ENCODE measurements at places on chromosomes 5 and 9. TPM values are rescaled to one million over a fixed set of nuclear protein-coding genes. Genes with fewer than 3 reads are reported as not detected.

Gene ARHGEF39
- 1.2 TPM for total RNA-seq

DNA sequence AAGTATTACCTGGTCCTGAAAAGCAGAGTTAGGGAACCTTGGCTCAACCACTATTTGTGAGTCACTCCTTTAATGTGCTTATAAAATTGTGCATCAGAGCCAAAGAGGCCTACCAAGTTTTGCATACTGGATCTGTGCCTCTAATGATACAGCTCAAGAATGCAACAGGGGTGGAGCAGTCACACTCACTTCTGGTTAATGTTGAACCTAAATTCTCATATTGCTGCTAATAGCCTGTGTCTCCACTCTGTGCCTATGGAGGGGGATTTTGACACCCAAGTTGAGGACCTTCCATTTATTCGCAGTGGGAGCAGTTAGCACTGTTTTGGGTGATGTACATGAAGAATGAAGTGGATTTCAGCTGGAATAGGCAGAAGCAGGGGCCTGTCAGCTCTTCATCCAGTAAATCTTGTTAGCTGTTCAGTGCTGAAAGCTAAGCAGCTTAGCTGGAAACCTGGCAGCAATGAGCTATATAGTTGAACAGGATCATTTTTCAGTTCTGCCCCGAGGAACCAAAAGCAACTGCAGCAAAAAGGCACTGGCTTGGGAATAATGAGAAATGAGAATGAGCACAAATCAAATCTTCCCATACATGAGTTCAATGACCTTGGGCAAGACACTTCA is 9.7 kb downstream of the SH3TC2 start:
- no peak for DNase-seq

- DNase-seq, result no peak
These were observed 44.1 kb downstream of the C5orf15 start for GRCh38 chr5:133924221-133924920.

Gene LCP2
- total RNA-seq, result 25.5 TPM

Gene IGFBPL1
- not detected for total RNA-seq

- no peak for DNase-seq
These were observed 234.1 kb upstream of the DAB2 start for GRCh38 chr5:39658866-39659265.

DNA sequence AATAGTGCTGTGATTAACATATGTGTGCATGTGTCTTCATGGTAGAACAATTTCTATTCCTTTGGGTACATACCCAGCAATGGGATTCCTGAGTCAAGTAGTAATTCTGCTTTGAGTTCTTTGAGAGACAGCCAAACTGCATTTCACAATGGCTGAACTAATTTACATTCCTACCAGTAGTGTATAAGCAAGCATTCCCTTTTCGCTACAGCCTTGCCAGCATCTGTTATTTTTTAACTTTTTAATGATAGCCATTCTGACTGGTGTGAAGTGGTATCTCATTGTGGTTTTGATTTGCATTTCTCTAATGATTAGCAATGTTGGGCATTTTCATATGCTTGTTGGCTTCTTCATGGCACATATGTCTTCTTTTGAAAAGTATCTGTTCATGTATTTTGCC is 308.5 kb downstream of the ARRDC3 start:
- DNase-seq, result no peak

- no peak for DNase-seq
These were observed 133.3 kb upstream of the C6 start for GRCh38 chr5:41346609-41347008.

DNA sequence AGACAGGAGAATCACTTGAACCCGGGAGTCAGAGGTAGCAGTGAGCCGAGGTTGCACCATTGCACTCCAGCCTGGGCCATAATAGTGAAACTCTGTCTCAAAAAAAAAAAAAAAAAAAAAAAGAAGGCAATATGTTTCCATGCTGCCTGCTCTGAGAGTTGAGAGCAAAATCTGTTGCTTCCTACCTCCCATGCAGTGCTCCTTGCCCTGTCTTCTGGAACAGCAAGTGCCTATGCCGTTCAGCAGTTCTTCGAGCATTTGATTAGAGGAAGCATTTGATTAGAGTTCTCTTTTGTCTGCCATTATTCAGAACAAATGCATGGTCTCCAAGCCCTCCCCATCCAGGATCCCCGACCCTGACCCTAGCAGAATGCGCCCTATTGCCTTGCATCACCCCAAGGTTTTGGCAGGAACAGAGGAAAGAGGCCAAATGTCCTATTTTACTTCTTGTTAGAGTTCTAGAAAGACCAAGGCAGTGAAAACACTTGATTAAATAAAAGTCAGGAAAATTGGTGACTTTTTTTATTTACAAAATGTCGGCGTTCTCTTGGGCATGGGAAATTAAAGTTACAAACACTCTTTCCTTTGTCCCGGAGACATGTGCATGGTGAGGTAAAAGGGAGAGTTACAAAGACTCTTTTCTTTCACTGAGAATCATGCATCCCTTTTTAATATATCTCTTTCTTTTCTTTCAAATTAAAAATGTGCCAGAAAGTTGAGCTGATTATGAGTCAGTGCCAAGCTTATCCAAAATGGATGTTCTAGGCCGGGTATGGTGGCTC is 27.8 kb upstream of the FSD1L start:
- DNase-seq, result no peak

Gene SPRY4
- total RNA-seq, result 13.5 TPM

- DNase-seq, result no peak
These were observed 22.1 kb upstream of the GALNT10 start for GRCh38 chr5:154168395-154168794.

GRCh38 chr5:122404018-122404417 is 92.0 kb downstream of the SNCAIP start:
- DNase-seq, result no peak

DNA sequence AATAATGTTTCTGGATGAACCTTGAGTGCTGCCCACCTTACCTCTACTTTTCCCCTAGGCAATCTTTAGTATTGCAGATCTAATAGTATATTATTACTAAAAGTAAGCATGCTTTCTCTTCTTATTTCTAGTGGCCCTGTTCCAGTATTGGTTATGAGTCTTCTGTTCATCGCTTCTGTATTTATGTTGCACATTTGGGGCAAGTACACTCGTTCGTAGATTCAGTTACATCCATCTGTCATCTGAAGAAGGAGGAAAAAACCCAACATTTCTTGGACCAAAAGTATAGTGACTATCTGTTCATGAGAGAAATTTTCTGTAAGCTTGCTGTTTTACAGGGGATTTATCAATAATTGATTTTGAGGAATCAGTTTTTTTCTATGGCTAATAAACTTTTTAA is 8.1 kb downstream of the SEC61B start:
- no peak for DNase-seq

Gene ABO
- total RNA-seq, result 17.2 TPM

- no peak for DNase-seq
These were observed 240.1 kb downstream of the DNAH5 start for GRCh38 chr5:13704396-13704795.

DNA sequence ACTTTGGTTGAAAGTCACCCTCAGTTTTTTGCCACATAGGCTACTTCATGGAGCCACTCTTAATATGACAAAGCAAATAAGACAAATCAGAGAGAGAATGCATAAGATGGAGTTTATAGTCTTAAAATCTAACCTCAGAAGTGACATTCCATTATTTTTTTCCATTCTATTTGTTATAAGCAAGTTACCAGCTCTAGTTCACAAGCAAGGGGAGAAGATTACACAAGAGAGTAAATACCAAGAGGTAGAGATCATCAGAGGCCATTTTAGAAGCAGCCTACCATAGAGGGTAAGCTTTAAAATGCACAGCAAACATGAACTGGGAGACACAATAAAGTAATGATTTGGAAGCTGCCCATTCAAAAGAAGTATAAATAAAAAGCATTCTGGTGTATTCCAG is 651.3 kb upstream of the MEF2C start:
- no peak for DNase-seq

GRCh38 chr9:136624184-136624951 is 38.3 kb upstream of the EGFL7 start:
- no peak for DNase-seq

- DNase-seq, result no peak
These were observed 581.4 kb upstream of the PTPRD start for GRCh38 chr9:11194246-11194645.

DNA sequence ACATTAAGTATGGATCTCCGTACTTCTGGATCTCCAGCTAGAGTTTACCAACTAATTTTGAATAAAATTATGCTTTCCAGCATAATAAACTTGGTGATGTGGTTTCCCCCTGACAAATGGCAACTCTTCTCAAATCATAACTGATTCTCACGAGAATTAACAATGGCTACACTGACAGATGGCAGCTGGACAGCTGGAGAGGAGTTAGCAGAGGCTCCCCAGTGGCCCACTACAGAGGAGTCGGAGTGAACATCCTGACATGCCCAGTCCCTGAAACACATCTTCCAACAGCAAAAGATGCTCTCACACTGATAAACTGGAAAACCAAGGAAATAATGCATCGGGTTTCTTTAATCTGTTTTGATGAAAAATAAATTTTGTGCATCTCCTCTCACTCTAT is 239.6 kb downstream of the MAN2A1 start:
- DNase-seq, result no peak

DNA sequence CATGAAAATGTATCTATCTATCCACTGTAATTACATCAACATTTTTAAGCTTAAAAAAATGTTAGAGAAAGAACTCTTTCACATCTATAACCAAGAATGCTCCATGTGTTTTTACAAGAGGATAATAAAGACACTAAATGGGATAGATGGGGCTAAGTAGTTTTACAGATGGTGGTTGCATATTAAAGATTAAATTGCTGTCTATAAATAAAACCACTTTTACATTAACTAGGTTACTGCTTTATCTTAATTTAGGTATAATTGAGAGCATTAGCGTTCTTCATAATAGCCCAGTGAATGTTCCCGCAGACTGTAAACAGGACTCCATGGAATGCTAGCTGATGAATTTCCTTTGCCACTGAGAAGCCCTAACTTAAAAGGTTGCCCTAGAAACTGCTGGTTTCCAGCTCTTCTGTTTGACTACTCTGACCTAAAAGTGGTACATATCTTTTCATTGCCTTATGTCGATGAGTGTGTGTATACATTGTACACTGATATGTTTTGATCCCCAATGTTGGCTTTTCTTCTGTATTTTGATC is 117.9 kb downstream of the SGCD start:
- no peak for DNase-seq

- DNase-seq, result no peak
These were observed 84.9 kb downstream of the GNA14 start for GRCh38 chr9:77563174-77563573.

Gene NME5
- total RNA-seq, result not detected

Gene KCNIP1
- not detected for total RNA-seq

DNA sequence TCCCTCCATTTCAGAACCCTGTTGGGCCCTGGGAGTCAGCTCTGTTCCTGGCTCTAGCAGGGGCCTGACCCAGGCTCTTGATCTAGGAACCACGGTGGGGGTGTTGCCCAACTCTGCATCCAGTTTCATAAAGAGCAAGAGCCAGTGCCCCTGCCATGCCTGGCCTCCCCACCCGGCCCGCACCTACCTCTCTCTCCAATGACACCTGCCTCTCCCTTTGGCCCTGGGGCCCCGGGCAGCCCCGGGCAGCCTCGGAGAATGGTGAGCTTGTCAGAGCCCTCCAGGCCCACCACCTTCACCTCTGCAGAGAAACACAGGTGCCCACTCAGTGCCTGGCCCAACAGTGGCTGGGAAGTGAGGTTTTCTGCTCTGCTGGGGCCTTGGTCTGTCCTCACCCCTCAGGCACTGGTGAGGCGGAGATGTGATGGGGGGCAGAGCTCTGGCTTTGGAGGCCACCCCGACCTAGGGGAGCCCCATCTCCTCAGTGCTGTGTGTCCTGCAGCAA is 1.5 kb downstream of the FCN1 start:
- no peak for DNase-seq

GRCh38 chr5:26492906-26493459 is 545.4 kb downstream of the CDH9 start:
- DNase-seq, result no peak

- no peak for DNase-seq
These were observed 123.5 kb upstream of the SARDH start for GRCh38 chr9:133861692-133862091.

DNA sequence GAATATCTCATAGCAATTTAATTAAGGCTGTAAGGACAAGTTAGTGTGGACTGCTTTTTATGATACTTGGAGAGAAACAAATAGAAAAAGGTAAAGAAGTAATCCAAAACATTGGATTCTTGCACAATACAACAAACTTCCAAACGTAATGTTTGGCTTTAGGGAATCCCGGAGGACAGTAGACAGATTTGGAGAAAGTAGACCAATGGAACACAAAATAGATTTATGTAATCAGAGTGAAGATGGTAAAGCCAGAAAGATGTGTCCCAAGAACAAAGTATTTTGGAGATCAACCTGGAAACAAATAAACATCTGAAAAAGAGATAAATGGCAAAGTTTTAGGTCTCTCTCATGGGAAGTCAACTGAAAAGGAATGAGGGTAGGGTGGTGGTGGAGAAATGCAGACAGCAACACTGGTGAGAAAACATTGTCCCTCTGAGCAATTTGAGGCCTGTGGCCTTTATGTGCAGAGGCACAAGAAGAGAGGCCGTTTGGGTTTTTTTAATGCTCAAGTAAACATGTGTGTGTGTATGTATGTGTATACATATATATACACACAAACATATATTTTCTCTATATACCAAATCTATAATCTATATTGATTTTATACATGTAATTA is 620.6 kb downstream of the PDE4D start:
- no peak for DNase-seq
